Caco-2 (cell line): ENCODE measurements at places on chromosomes 1 and 21. TPM values are rescaled to one million over a fixed set of nuclear protein-coding genes. Genes with fewer than 3 reads are reported as not detected.

DNA sequence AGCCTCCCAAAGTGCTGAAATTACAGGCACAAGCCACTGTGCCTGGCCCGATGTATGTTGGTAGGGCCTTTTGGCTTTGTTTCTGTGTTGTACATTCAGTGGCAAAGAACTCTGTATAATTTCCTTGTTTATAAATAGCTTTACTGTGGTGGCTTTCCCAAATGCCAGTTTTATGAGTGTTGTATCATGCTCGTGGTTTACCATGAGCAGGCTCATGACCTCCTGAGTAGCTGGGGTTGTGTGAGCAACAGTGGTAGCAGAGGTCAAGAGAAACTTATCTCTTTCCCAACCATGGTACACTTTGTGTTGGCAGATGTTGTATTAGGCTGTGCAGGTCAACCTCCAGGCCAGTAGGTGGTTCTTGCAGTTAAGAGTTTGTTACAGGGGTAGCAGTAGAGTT is 420.4 kb upstream of the BEND5 start:
- no peaks in the 10 kb centered on the region for H3K36me3 ChIP-seq
- no peaks in the 10 kb centered on the region for H3K4me1 ChIP-seq
- H3K4me3 ChIP-seq: no peak overlapping the region
- no peaks in the 10 kb centered on the region for H3K27me3 ChIP-seq

DNA sequence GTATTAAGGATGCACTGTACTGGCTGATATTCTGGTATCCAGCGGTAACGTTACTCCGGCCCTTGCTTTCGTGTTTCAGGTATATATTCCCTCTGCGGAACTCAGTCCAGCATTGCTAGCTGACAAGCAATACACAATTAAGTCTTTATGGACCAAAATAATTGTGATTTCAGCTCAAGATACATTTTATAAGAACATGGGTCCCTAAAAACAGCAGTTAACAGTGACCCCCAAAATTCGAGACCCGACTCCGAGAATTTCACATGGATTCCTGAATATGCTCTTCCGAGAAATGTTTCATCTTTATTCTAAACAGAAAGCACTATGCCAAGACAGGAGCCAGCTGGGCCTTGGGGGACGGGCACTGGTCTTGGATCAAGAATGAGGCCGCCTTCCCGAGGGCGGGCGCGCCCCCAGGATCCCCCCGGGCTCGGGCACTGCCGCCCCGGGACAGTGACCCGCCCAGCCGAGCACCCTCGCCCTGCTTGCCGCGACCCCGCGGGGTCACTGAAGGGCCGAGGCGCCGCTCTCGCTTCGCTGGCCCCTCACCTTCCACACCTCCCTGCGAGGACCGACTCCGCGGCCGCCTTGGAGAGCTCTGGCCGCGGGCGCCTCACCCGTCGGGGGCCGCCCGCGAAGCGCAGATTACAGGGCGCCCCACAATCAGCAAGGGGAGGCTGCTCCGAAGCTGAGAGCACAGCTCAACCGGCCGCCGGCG is 610 bp downstream of the SCYL3 start:
- H3K36me3 ChIP-seq: no peaks in the 10 kb centered on the region
- peak overlapping the region; percentile 63 for H3K4me3 ChIP-seq
- H3K4me1 ChIP-seq: peaks cover 26% of the 10 kb centered on the region
- peak overlapping the region; percentile 100 for H3K27ac ChIP-seq

- H3K27me3 ChIP-seq: no peaks in the 10 kb centered on the region
- no peaks in the 10 kb centered on the region for H3K36me3 ChIP-seq
- no peak overlapping the region for H3K4me3 ChIP-seq
- no peak overlapping the region for H3K27ac ChIP-seq
- DNase-seq: no peak
- H3K4me1 ChIP-seq: no peaks in the 10 kb centered on the region
Observed at GRCh38 chr1:247435030-247435758, 19.2 kb downstream of the NLRP3 start.

- no peaks in the 10 kb centered on the region for H3K36me3 ChIP-seq
- no peak for DNase-seq
- no peak overlapping the region for H3K4me3 ChIP-seq
- no peak overlapping the region for H3K27ac ChIP-seq
Observed at GRCh38 chr1:119430486-119430885, 15.5 kb downstream of the HSD3B2 start.

DNA sequence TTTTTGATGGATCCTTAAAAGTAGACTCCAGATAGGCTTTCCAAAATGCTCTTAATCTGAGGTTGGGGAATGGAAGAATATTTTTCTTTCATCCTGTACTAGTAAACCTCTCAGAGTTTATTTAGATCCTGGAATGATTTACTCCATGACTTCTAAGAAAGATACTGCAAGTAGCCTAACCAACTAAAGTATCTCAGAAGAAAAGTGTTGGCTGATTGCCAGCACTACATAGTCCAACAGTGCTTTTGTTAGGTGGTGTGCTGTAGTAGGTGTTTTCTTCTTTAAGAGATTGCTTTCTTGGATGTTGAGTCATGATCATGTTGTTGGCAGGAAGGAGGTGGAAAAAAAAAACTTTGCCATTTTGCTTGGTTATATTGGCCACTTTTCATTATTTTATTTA is 119.8 kb downstream of the OSBPL9 start:
- no peaks in the 10 kb centered on the region; the same call in 1 of the 2 replicates for H3K36me3 ChIP-seq
- DNase-seq: no peak
- H3K27me3 ChIP-seq: no peaks in the 10 kb centered on the region
- H3K4me1 ChIP-seq: peaks cover 40% of the 10 kb centered on the region
- H3K4me3 ChIP-seq: no peak overlapping the region

GRCh38 chr21:31297806-31298205 is 46.3 kb downstream of the TIAM1 start:
- DNase-seq: no peak
- H3K4me1 ChIP-seq: peaks cover 4% of the 10 kb centered on the region; the same call in 1 of the 2 replicates
- H3K27me3 ChIP-seq: no peaks in the 10 kb centered on the region
- H3K27ac ChIP-seq: no peak overlapping the region
- no peaks in the 10 kb centered on the region for H3K36me3 ChIP-seq

DNA sequence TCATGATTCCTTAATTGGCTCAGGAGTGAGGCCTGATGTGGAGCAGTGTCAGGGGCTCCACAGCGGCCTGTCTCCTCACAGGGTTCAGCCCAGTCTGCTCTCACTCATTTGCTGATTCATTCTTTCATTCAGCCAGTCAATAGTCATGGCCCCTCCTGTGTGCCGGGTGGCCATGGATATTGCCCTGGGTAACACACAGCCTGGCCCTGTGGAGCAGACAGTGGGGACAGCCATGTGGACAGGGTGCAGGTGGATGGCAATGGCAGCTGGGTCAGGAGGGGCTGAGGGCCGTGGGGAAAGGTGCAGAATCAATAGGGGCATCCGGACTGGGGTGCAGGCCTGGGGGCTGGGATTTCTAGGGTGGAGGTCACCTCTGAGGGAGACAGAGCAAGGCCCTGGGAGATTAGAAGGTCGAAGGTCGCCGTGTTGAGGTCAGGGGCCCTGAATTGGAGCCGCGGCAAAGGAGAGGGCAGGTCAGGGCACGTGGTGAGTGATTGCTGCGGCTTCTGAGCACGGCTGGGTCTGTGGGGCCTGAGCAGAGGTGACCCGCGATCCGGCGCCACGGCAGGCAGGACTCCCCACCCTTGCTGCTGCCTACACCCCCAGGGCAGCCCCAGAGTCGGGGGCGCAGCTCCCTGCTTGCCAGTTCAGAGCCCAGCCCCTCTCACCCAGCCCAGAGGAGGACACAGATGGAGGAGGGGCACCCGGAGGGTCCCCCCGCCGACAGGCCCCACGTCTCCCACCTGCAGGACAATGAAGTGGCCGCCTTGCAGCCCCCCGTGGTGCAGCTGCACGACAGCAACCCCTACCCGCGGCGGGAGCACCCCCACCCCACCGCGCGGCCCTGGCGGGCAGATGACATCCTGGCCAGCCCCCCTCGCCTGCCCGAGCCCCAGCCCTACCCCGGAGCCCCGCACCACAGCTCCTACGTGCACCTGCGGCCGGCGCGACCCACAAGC is 33.4 kb downstream of the SLC19A1 start:
- H3K27ac ChIP-seq: peak overlapping the region; percentile 65
- DNase-seq: peak; percentile 38
- H3K4me1 ChIP-seq: peaks cover 6% of the 10 kb centered on the region; the same call in 1 of the 2 replicates

GRCh38 chr1:51336004-51336403 is 5.6 kb upstream of the TTC39A start:
- no peak overlapping the region for H3K4me3 ChIP-seq
- no peak overlapping the region for H3K27ac ChIP-seq
- no peaks in the 10 kb centered on the region for H3K27me3 ChIP-seq
- DNase-seq: peak; percentile 37
- H3K36me3 ChIP-seq: no peaks in the 10 kb centered on the region

- no peaks in the 10 kb centered on the region for H3K4me1 ChIP-seq
- H3K27ac ChIP-seq: no peak overlapping the region
- no peaks in the 10 kb centered on the region for H3K36me3 ChIP-seq
- no peak overlapping the region for H3K4me3 ChIP-seq
- H3K27me3 ChIP-seq: no peaks in the 10 kb centered on the region; the same call in 1 of the 2 replicates
- DNase-seq: no peak
Observed at GRCh38 chr1:22613951-22614350, 22.5 kb upstream of the C1QA start.

DNA sequence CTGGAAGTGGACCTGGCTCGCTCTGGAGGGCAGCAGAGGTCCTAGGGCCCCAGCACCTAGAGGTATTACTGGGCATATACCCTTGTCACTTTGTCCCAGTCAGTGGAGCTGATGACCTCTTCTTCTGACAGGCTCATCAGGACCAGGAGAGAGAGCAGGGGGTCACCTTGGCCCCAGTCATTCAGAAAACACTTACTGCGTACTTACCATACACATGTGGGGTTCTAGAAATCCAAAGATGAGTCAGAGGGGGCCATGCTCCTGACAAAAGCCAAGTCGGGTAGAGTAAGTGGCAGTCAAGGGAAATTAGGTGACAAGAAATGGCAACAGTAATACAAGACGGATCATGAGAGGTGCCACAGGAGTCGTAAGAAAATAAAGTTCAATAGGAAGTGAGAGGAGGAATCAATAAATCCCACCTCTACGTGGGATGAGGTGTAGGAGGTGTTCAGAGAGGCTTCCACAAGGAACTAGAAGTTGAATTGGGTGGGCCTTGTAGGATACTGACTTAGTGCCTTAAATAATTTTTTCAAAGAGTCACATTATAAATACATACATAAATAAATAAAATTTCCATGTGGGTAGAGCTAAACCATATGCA is 6.8 kb downstream of the KCNC4 start:
- no peak overlapping the region for H3K4me3 ChIP-seq
- H3K4me1 ChIP-seq: no peaks in the 10 kb centered on the region
- H3K27ac ChIP-seq: no peak overlapping the region

DNA sequence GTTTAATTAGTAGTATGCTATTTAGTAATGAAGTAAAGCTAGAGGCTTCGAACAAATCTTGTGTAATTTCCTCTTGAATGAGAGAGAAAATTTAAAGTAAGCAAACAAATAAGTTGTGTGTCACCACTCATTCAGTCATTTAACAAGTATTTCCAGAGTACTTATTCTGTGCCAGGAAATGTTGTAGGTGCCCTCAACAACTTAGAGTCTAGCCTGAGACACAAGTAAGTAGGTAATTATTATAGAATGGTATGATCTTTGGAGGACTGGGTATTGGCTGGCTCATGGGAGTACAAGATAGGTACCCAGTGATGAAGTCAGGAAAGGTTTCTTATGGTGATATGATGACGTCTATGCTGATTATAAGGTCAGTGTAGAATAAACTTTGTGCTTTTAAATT is 17.4 kb upstream of the METTL18 start:
- no peak overlapping the region for H3K27ac ChIP-seq
- no peak for DNase-seq

DNA sequence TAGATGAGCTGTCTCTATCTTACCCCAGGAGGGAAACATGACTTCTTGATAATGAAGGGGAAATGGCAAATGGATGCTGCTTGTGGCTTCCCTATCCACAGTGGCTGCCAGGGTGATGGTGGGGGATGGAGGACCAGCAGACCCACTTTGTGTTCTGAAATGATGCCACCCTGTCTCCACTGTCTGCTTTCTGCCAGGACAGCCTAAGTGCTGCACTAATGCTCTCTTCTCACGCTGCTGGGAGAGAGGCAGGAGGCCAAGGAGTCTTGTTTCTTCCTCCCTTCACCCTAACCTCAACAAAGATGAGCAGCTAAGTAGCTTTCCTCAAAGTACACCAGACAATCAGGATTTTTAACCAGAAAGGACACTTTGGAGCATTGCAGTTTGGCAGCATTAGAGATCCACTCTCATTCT is 36.6 kb downstream of the XCL1 start:
- H3K4me1 ChIP-seq: no peaks in the 10 kb centered on the region
- no peak overlapping the region for H3K27ac ChIP-seq
- no peak for DNase-seq
- no peaks in the 10 kb centered on the region for H3K27me3 ChIP-seq
- no peak overlapping the region for H3K4me3 ChIP-seq

GRCh38 chr1:32247983-32248889 is 1.2 kb downstream of the FAM167B start:
- no peak overlapping the region for H3K27ac ChIP-seq
- H3K4me3 ChIP-seq: no peak overlapping the region
- peak; percentile 48 for DNase-seq
- no peaks in the 10 kb centered on the region for H3K4me1 ChIP-seq
- no peaks in the 10 kb centered on the region for H3K36me3 ChIP-seq

DNA sequence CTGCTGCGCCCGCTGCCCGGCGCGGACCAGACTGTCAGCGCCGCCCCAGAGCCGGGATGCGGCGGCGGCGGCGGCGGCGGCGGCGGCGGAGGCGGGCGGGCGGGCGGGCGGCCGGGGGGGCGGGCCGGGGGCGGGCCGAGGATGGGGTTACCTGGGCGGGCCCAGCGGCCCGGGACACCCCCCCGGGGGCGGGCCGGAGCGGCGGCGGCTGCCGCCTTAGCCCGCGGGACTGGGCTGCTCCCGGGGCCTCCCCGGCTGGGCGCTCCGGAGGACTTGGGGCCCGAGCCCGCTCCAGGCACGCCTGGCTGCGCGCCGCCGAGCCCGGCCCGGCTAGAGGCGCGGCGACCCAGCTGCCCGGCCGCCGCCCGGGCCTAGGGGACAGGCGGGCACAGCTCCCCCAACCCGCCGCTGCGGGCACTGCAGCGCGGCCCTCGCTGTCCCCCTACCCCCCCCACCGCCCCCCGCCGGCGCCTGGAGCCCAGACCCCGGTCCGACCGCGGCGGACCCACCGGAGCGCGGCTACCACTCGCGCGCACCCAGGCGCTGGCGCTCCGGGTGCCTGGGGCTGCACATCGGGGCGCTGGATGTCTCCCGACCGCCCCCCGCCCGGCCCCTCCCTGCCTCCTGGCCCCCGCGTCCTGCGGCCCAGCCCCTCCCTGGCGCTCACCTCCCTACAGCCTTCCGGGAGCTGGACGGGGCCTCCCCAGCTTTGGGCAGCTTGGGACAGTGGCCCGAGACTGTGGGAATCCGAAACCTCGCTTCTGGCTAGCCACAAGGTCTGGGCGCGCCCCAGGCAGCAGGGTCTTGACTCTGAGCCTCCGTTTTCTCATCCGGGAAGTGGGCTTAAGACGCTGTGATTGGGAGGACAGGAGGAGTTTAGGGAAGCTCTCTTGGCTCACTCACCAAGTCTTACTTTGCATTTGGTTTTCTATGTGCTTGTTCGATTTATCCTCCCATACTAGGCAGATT is at the start of gene WNT4:
TSS of gene WNT4 (minus strand) at position 33 of the 969 bp plus-strand sequence. CDS start 175 bp downstream, outside the sequence.
- H3K27ac ChIP-seq: no peak within 1 kb of the TSS
- no peaks in the 10 kb centered on the region; the same call in 1 of the 2 replicates for H3K27me3 ChIP-seq
- no peak for DNase-seq
- peaks cover 6% of the 10 kb centered on the region for H3K4me1 ChIP-seq
- H3K36me3 ChIP-seq: no peaks in the 10 kb centered on the region

- H3K4me1 ChIP-seq: no peaks in the 10 kb centered on the region
- H3K27ac ChIP-seq: no peak overlapping the region
- H3K4me3 ChIP-seq: no peak overlapping the region
- H3K36me3 ChIP-seq: no peaks in the 10 kb centered on the region
Observed at GRCh38 chr1:184483101-184483683, 96.4 kb downstream of the C1orf21 start.

Gene DNAJC8
- 67.3 and 69.4 TPM in 2 replicates for total RNA-seq

Gene ANKRD45
- not detected in 2 replicates for total RNA-seq

Gene BCL2L15
- total RNA-seq: 0.09 TPM in 1 of 2 replicates, not detected in the other

Gene ANKRD13C
- total RNA-seq: 13.1 and 14.4 TPM in 2 replicates

Gene A3GALT2
- not detected in 2 replicates for total RNA-seq

Gene HRNR
- total RNA-seq: not detected in 2 replicates

Gene PPIAL4G
- total RNA-seq: not detected in 2 replicates

Gene DNAJC6
- total RNA-seq: 4.0 and 6.2 TPM in 2 replicates
